ENCODE measurements at places on chromosomes 2 and 18. TPM values are rescaled to one million over a fixed set of nuclear protein-coding genes. Genes with fewer than 3 reads are reported as not detected.

GRCh38 chr18:12031846-12032245, 50.5 kb downstream of the IMPA2 start:
- DNase-seq: no peak

ITPRIPL1 gene
- polyA plus RNA-seq: 5.2 TPM

GRCh38 chr18:62281684-62282083, 43.4 kb upstream of the TNFRSF11A start:
- no peak for DNase-seq

CAPN14 gene
- polyA plus RNA-seq: 0.13 TPM

GRCh38 chr18:79542876-79543750, 136.5 kb upstream of the CTDP1 start:
- DNase-seq: no peak

GRCh38 chr2:193446967-193447366, 1252.2 kb upstream of the TMEFF2 start:
- no peak for DNase-seq

PIK3C3 gene
- 92.5 TPM for polyA plus RNA-seq

DNA sequence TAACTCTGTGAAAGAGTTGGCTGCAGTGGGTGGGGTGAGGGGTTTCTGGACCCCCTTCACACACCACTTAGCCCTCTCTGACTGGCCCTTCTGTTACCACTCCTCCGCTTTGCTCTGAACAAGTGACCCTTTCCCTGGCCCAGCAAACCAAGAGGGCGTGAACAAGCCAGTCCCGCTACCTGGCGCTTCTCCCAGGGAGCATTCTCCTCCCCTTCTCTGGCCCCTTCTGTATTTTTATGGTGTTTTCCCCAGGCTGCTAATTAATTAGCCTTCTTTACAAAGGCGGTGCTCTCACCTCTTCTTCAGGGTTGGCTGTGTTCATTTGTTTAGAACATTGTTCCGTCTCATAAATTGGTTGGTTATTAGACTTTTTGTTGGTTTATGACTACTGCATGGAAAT, 180.1 kb downstream of the MGAT5 start:
- DNase-seq: no peak

DNA sequence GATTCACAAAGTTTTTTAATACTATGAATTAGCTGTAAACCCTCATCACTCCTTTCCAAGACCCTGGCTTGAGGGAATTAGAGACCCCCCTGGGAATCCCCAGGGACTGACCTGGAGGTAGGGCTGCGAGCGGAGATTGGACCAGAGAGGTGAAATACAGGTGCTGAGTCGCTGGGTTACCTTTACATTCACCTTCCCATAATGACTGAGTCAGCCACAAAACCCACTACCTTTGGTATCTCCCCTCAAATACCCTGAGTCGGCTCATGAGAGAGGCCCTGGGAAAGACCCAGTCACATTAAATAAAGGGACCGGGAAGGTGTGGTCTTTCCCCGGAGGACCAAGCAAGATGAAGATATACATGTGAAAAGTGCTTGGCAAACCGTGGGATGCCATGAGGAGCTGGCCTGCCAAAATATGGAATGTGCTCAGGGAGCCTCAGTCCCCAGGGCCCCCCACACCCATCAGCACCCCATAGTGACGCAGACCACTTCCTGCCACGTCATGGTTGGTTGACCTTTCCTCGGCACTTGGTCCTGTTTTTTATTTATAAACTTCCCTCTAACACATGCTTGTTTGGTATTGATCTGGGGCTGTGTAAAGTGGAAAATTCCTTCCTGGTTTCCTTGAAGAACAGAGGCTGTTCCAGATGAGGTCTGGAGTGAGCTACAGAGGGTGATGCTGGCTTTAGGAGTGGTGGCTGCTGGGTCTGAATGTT, 51.4 kb downstream of the IL1RL2 start:
- no peak for DNase-seq

- no peak for DNase-seq
These were observed 317.8 kb downstream of the AGAP1 start for GRCh38 chr2:235811446-235812184.

DNA sequence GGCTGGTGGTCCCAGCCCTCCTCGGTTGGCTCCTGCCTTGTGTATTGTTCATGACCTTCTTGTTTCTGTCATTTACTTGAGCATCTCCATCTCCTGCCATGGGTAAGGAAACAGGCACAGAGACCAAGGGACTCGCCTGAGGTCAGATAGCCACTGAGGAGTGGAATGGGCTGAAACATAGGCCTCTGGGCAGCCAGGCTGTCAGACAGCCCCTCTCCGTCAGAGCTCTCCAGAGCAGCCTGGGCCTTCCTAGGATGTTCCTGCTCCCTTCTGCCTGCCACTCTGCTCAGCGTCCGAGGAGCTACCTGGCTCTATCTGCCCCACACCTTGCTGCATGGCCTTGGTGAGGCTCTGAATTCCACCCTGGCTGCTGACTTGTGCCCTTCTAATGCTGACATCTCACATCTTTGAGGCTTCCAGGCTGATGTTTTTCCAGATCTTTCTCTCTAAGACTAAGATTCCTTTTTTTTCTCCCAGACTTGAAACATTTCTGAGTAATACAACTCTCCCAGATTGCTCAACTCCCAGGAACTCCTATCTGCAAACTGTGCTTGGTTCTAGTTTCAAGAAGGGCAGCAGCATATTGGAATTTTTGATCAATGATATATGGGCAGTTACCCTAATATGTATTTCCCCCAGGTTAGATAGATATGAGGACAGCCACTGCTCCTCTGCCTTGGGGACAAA, 67.7 kb downstream of the MCFD2 start:
- no peak for DNase-seq

DNA sequence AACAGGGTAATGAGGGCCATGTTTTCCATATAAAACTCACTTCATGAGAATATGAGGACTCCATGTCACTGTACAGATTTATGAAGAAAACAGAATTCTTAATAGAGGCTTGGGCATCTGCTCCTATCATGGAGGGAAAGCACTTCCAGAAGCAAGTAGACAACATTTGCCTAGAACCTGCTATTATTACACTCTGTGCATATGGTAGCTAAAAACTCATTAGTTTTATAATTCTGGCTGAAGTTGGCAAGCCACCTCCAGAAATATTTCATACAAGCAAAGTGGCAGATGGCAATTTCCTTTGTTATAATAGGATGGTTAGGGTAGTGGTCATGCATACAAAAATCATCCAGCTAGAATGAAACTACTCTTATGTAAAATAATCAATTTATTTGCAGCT, 65.8 kb upstream of the TLK1 start:
- no peak for DNase-seq

GRCh38 chr2:197452754-197453122, 614 bp upstream of the COQ10B start:
- no peak for DNase-seq

MXD1 gene
- 15.6 TPM for polyA plus RNA-seq

DNA sequence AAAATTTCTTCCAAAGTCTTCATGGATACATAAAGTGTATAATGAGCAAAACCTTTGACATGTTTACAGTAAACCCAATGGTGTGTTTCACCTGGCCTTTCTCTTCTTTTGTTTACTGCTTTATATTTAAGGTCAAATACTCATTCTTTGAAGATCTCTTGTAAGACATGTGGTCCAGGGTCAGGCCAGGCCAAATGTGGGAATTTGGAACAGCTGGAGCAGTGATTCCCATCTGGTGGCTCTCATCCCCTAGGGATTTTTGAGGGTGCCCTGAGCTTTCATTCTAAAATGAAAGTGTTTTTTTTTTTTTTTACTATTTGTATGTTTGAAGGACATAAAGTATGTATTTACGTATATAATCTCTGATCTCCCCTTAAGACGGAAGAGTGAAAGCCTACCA, 13.8 kb upstream of the MGAT5 start:
- no peak for DNase-seq

NFE2L2 gene
- polyA plus RNA-seq: 145 TPM

DNA sequence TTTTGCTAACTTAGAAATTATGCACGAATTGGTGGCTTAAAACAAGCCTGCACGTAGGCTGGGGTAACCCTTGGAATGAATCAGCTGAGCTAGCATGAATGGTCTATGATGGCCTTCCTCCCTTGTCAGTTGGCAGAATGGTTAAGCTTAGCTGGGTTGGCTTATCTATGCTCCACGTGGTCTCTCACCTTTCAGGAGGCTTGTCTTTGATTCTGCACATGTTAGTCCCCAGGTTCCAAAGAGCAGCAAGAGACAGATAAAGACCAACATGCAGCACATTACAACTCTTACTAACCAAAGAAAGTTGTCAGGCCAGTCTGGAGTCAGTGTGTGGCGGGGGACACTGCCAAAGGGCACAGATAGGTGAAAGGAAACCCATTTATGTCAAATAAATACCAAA, 700.9 kb upstream of the SYT4 start:
- no peak for DNase-seq

- DNase-seq: no peak
These were observed 1.5 kb downstream of the ZC3H8 start for GRCh38 chr2:112253261-112253815.

DNA sequence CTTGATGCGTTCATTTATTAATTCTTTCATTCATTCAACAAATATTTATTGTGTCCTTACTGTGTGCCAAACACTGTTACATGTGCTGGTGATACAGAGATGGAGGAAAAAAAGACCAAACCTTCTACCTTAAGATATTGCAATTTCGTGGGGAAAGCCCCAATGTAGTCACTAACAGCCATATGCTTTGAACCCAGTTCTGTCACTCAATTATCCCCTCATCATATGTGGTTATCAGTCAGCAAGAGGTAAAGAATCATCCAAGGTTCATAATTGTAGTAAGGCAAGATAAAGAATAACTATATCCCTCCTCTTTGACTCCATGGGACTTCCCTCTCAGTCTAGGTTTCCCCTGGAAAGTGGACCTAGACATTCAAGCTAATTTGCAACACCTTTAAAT, 1185.6 kb upstream of the CELF4 start:
- no peak for DNase-seq

- no peak for DNase-seq
These were observed 213.0 kb downstream of the GLI2 start for GRCh38 chr2:120948662-120949011.

TNFAIP6 gene
- 1.4 TPM for polyA plus RNA-seq

GRCh38 chr2:104584393-104584792, 269.5 kb upstream of the POU3F3 start:
- no peak for DNase-seq

- DNase-seq: no peak
These were observed 46.8 kb downstream of the TNS1 start for GRCh38 chr2:217955881-217956493.

DNA sequence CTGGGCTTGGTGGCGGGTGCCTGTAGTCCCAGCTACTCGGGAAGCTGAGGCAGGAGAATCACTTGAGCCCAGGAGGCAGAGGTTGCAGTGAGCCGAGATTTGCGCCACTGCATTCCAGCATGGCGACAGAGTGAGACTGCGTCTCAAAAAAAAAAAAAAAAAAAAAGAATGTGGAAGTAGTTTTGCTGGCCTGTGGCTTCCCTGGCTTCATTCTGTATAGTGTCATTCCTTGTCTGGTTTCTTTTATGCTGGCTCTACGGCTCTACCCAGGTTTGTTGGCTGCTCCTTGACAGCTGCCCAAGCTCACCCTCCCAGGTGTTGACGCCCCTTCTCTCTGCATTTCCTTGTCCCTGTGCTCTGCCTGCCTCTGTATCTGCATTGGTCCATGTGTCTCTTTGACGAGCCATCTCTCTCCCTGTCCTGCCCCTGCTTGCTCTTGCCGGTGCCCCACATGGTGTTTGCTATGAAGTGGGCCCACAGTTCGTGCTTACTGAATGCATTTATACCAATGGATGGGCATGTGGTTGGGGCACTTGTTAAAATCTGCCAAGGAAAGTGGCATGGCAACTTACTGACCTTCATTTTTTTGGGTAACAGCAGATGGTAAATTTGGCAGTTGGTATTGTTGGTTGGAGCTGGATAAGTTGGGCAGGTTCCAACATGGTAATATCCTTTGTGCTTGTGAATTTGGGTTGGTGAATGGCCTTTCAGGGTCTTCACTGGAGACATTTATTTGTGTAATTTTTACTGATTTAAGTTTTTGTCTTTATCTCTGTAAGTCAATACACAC, 113.9 kb downstream of the MAP4K4 start:
- DNase-seq: no peak

- no peak for DNase-seq
These were observed 229.2 kb downstream of the C1D start for GRCh38 chr2:67833632-67834031.

- DNase-seq: peak; percentile 57
These were observed at the start of gene HNMT for GRCh38 chr2:137964066-137964858. HNMT (plus strand) TSS chr2:137964473; CDS start chr2:137964492, 19 bp downstream.

- DNase-seq: no peak
These were observed 1.6 kb upstream of the ZNF385B start for GRCh38 chr2:179862898-179863458.

- DNase-seq: no peak
These were observed 370.8 kb downstream of the TMEM182 start for GRCh38 chr2:103132536-103133217.

ALPI gene
- 0.10 TPM for polyA plus RNA-seq

GRCh38 chr2:24971286-24971535, 544 bp downstream of the DNAJC27 start:
- no peak for DNase-seq

FIGN gene
- 14.1 TPM for polyA plus RNA-seq

- DNase-seq: no peak
These were observed 59.6 kb downstream of the MYT1L start for GRCh38 chr2:2271469-2271941.

- DNase-seq: no peak
These were observed 13.3 kb downstream of the MPP4 start for GRCh38 chr2:201685156-201685555.

DNA sequence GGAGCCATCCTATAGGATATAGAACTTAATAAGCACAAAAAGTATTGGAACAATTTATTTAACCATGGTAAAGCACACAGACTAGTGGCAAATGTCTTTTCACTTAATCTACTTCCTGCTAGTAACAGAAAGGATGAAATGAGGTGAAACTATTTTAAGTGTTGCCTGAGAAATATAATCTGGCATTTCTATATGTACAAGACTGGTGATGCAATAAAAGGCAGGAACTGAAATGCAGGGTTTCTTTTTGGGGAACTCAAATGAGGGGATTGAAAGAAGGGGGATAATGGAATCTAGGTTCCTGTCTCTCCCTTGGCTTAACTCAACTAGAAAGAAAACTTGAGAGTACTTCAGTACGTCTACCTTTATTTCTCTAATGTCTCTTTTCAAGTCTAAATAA, 122.3 kb downstream of the MEMO1 start:
- DNase-seq: no peak

DNA sequence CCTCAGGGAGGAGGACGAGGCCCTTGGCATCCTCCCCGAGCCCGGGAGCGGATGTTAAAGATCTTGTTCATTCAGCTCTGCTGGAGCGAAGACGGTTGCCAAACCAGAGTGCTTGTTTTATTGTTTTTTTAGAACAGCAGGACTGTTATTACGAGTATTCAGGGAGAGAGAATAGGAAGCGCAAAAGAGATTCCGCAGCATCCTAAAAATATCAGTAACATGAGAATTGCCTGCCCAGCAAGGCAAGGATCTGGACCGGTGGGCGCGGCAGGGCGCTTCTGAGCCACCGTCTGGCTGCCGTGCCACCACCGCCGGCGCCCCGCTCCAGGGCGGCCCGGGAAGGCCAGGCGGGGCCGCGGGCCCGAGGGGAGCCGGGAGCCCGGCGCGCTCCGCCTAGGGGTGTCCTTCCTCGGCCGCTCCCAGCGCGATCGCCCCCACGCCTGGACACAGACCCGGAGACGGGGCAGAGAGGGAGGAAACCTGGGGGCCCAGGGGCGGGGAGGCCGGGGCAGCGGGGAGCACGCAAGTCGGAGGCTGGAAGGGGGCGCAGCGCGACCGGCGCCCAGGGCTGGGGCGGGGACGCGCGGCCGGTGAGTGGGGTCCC, 843 bp downstream of the CYS1 start:
- DNase-seq: no peak

GRCh38 chr2:217360781-217361482, 501.1 kb upstream of the TNP1 start:
- no peak for DNase-seq

GRCh38 chr2:127081826-127082633, 24.9 kb downstream of the BIN1 start:
- no peak for DNase-seq

EFEMP1 gene
- 111 TPM for polyA plus RNA-seq
